ENCODE measurements at places on chromosomes 13 and 19.

- DNase-seq: no peak
Measured at GRCh38 chr19:525857-526419, 5.6 kb upstream of the CDC34 start.

DNA sequence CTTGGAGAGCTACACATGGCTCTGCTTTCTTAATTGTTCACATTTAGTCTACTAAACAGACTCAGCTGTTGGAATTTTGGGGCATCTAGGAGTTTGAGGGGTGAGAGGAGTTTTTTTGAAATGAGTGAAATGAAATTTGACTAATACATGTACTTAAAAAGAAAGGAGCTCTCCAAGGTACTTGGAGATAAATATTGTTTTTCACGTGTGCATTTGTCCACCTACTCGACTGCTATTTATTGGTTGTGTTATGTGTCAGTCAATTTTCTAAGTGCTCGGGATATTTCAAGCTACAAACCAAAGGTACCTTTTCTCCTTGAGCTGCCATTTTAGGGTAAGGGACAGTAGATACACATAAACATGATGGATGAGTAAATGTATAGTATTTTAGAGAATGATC lies 697.0 kb downstream of the LIG4 start:
- no peak for DNase-seq

DNA sequence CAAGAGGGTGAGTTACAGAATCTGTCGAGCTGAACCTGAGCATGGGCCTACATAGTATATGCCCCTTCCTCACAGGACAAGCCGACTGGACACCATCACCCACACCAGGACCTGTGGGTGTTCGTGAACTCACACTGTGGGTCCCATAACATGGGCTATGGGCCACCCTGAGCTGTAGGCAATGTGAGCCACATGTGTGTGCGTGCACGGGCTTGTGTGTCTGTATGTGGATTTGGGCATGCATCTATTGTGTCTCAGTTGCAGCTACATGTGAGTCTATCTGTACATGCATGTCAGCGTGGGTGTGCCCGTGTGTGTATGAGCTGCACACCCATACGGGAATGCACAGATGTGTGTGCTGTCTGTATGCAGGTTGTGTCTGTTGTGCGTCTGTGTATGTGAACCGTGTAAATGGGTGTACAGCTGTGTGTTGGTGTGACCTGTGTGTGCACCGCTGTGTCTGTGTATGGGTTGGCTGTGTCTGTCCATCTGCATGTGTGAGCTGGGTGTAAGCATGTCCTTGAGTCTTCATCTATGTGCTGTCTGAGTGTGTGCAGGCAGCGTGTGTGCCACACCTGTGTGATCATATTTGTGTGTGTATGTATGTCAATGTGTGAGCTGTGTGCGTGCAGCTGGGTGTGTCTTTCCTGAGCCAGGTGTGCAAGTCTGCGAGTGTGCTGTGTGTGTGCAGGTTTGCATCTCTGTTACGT lies 1.7 kb downstream of the NOTCH3 start:
- DNase-seq: no peak

- no peak for DNase-seq
Measured at GRCh38 chr13:44165889-44166496, 207.6 kb upstream of the SERP2 start.

DNA sequence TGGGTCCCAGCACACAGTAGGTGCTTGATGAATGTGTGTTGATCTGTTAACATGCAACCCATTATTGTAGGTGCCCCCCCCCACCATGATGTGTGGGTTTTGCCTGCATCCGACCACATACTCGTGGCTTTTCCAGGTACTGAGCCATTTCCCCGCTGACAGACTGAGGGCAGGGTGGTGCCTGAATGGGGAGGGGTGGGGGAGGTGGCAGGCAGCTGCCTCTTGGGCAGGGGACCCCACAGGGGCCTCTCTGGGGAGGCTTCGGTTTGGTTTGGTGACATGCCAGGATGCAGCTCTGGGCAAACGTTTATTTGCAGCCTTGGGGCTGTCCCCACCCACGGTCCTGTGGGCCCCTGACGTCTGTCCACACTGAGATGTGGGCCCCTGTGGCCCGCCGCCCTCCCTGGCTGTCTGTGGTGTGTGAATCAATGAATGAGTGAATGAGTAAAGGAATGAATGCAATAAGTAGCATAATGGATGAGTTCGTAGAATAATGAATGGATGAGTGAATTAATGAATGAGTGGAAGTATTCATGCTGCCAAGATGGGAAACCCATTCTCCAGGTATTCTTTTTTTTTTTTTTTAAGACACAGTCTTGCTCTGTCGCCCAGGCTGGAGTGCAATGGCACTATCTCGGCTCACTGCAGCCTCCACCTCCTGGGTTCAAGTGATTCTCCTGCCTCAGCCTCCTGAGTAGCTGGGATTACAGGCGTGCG lies 9.0 kb upstream of the JUND start:
- no peak for DNase-seq

GRCh38 chr13:110418944-110419343 lies 111.9 kb downstream of the COL4A2 start:
- no peak for DNase-seq

GRCh38 chr13:111295886-111296285 lies 24.6 kb upstream of the TEX29 start:
- DNase-seq: no peak

- no peak for DNase-seq
Measured at GRCh38 chr19:43798546-43799409, 3.5 kb downstream of the LYPD5 start.

DNA sequence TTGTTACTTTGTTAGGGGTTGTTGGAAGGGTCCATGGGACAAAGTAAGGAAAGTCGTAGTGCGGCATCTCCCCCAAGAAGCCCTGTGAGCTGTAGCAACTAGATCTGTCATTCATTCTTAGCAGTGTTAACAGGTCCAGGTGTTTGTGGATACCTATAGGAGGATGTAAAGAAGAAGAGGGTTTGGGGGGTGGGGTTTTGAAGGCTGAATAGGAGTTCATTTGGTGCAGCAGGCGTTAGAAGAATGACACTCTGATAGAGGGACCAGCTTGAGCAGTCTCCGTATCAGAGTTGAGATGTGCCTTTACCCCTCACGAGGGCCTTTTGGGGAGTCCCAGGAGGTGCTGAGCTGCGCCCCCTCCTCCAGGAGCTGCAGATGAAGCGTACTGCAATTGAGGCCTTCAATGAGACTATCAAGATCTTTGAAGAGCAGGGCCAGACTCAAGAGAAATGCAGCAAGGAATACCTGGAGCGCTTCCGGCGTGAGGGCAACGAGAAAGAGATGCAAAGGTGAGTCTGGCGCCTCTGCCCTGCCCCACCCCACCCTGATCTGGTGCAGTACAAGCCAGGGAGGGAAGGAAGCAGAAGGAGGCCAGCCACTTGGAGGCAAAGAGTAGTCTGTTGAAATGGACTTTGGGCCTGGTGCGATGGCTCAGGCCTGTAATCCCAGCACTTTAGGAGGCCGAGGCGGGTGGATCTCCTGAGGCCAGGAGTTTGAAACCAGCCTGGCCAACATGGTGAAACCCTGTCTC lies 7.6 kb upstream of the IFI30 start:
- DNase-seq: no peak

GRCh38 chr19:18862976-18863842 lies 31.4 kb downstream of the UPF1 start:
- DNase-seq: no peak

GRCh38 chr19:46450737-46451136 lies 20.6 kb downstream of the PNMA8A start:
- DNase-seq: no peak

All from left renal cortex interstitium (tissue), 4 donors.